H4 (cell line): ENCODE measurements at places on chromosomes 3 and 15.

DNA sequence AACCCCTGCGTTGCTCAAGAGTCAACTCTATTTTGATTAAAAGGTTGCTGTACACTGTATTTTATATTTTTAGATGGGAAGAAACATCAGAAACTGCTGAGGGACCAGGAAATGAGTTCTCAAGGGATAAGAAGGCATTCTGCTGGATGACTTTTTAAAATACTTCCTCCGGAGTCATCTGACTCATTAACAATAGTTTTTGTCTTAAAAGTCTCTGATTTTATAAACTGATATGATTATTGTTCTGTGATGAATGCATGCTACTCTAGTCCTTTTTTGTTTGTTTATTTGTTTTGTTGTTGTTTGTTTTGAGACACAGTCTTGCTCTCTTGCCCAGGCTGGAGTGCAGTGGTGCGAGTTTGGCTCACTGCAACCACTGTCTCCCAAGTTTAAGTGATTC is 18.2 kb upstream of the HLTF start:
- no peak for DNase-seq

- no peak for DNase-seq
Measured at GRCh38 chr3:94158512-94158911, 95.7 kb downstream of the NSUN3 start.

GRCh38 chr15:63296195-63296594 is 18.8 kb downstream of the APH1B start:
- no peak for DNase-seq

DNA sequence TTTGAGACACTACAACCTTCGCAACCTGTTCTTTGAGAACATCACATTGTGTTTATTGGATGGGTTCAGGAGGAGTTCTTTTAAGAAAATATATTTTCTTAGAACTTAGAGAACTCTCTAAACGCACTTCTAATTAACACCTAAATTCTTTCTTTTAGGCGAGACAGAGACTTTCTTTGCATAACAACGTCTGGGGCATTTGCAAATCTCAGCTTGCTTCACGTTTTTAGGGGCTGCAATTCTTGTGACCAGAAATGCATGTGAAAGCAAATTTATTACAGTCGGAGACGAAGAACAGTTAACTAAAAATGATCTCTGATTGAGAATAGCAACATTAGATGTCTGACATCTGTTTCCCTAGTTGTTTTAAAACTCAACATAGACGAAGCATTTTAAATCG is 568.3 kb upstream of the ZNF717 start:
- no peak for DNase-seq

DNA sequence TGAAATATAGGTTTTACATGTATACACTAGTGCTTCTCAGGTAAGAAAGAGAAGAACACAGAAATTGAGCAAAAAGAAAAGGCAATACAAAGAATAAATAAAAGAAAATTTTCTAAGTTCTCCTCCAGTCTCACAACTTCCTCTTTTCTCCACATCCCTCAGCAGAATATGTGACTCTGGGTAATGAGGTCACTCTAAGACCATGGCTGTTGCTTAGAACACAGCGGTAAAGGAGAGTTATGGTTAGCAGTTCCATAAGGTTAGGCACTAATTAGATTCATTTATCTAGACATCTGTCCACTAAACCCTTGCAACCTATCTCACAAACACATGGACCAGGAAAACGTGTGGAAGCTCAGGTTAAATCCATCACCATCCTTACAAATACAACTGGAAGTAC is 47.9 kb downstream of the IGSF11 start:
- DNase-seq: no peak

DNA sequence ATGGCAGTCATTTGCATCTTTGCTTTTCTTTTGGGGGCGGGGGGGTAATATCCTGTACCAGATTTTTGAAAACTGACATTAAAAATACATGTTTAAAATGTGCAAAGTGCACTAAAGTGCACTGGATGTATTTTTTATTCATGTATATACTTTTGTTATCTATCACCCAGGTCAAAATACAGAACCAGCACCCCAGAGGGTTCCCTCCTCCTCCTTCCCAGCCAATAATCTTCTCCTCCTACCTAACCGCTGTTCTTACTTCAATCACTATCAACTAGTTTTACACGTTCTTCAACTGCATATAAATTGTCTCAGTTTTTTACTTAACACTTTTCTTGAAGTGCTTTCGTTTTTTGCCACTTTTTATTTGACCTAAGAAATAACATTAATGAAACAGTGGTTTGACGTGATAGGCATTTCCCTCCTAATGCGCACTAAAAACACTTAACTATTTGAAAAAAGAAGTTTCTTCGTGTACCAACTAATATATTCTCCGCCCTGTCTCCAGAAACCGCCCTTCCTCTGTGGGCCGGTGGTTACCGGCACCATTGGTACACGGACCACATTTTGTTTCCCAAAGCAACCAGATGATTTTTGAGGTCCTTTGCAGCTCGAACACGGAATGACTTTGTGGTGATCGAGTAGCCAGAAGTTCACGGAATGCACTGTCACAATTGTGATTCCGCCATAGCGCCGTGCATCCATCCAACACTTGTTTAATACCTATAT is 836 bp upstream of the AKAP13 start:
- no peak for DNase-seq

DNA sequence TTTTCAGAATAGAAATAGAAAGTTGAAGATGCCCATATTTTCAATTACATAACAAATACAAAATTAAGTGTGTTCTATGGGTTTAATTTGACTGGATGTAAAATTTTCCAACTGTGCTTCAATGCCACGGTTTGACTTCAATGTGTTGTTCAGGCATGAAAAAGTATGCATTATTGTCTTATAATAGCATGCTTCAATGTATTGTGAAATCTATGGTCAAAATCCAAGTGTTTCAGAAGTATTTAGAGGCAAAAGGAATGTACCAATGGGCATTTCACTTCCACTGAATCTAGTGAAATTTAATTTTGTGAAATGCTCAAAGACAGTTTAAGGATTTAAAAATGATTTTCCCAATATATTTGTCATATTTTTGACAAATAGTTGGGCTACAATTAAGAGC is 16.0 kb downstream of the NEK10 start:
- DNase-seq: no peak

- DNase-seq: no peak
Measured at GRCh38 chr3:4036046-4036445, 236.8 kb downstream of the LRRN1 start.

DNA sequence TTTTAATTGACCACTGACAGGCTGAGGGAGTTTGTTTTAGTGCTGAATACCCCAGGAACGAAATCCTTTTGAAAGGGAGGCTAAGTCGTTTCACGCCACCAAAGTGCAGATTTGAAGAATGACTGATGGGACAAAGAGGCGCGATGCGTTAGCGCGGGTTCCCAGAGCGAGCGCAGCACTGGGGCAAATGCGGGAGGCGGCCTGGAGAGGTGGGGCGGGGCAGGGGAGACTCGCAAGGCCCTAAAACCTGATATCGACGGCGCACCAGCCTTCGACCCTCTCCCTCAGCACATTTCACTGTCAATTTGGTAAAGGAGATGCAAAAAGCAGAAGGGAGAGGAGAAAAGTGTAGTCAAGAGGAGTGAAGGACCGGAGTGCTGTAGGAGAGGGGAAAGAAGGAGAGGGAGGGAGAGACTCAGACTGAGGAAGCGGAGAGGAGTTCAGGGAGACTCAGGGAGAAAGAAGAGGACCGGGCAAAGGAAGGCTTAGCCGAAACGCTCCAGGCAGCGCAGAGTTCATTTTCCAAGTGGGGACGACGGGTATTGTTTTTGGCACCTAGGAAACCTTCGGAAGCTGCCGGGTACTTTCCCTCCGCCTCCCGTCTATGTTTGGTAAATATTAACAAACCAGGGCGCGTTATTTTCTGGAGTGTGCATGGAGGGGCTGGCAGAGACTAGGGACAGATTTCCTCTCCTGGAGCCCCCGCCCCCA is 3.8 kb upstream of the FOXB1 start:
- DNase-seq: no peak

DNA sequence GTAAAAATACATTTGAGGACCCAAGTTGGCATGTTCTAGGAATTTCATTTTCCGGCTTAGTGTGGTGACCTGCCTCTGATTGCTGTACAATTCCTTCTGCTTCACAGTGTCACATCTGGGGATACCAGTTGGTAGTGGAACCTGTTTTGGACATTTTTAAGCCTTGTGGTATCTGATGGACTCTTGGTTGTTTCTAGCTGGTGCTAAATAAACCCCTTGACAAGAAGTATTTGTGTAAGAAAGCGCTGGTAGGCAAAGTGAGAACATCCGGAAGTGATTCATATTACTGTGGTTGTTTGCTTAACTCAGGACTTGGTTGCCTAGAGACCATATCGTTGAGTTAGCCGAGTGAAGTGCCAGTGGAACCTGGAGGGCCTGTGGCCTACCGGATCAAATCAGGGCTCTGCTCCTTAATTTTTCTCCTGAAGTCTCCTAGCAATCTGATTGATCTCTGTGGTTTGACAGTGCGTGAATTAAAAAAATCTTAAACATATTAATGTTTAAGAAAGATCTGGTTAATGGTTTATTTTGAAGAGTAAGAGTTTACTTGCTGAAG is 12.8 kb downstream of the IQGAP1 start:
- peak; percentile 93 for DNase-seq

- DNase-seq: no peak
Measured at GRCh38 chr3:15342945-15343344, 10.6 kb upstream of the SH3BP5 start.

DNA sequence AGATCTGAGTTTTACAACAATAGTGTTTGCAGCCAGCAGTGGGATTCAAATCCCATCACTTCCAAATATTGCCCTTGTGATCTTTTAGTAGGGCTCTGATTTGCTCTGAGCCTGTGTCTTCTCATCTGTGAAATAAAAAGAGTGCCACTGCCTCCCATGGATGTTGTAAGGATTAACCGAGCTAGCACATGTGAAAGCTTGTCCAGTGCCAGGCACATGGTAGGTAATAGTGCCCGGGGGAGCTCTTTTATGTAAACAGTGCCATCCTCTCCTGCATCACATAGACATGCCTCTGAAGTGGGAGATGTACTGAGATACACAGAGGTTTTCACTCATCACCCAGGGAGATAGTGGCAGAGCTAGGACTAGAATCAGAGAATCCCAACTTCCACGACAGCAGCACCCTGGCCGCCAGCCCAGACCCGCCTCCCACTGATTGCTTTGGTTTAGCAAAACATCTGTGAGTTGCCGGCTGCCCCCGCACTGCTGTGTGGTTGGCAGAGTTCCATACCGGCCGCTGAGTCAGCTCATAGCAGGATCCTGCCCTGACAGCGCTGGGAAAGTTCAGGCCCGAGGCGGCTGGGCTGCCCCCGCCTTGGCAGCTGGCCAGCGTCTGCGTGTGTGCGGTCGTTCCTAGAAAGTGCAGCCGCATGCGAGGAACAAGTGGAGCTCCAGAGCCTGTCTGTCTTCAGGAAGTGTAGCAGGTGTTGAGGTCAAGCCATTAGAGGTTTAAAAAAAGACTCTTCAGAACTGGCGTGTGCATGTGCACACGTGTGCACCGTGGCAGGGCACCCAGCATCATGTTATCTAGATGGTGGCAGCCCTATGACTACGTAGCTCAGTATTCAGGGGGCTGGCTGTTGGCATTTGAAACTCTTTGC is 5.0 kb downstream of the ARID3B start:
- peak; percentile 98 for DNase-seq
